Stimulated activated CD8-positive, alpha-beta memory T cell treated with anti-CD3 and anti-CD28 coated beads, Interleukin-2, amount 100 ng/mL, for 48 hours (primary cell): ENCODE measurements at places on chromosomes 5 and 9.
A peak's percentile ranks its signal among the peaks of the same experiment; 100 is the strongest.

DNA sequence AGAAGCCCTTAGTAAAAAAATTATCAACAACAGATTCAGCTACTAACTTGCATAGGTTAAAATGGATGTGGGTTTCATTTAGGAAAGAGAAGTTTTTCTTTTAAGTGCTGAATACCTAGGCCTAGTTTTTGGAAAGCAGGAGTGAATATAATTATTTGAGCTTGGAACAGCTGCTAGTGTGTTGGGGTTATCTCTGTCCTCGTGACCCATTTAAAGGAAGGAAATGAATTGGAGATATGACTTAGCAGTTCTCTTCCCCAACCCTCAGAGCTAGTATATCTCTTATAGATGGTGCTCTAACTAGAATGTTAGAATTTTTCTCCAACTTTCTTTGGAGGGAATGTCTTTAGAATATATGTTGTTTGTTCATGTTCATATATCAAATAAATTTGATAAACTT, 38.6 kb downstream of the ZNF366 start:
- no peak for DNase-seq

DNA sequence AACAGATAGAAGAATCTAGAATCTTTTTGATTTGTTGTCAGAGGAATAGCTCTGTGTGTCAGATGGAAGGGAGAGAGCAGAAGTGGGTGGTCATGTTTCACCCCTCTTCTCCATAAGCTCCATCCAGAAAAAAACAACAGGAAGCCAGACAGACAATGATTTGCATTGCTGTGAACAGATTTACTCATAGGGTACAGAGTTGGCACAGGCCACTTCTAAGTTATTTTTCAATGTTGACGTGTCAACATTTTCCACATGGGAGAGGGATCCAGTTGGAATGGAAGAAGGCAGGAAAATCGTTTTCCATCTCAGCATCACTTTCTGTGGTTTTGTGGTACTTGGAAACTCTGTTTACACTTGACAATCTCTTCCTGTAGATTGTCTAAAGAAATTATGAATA, 86.7 kb downstream of the INSYN2B start:
- no peak for DNase-seq

DNA sequence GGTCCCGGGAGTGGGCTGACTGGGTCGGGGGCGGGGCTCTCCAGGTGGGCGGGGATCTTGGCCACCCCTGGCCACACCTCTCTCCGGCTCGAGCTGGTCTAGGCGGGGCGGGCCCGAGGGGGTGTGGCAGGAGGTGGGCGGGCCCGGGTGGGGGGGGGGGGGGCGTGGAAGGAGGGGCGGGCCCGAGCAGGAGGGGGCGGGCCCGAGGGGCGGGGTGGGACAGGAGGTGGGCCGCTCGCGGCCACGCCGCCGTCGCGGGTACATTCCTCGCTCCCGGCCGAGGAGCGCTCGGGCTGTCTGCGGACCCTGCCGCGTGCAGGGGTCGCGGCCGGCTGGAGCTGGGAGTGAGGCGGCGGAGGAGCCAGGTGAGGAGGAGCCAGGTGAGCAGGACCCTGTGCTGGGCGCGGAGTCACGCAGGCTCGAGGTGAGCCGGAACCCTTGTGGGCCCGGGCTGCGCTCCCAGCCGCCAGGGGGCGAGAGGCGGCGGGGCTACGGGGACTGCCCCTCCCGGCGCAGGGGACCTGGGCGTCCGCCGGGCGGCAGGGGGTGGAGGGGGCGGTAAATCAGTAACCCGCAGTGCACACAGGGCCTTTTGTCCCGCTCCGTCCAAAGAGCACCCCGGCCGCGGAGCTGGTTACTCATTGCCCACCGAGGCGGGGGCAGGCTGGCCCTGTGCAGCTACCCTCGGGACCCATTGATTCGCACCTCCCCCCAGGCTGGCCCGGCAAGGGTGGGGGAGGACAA, at the start of gene FGFR4:
TSS of gene FGFR4 (plus strand) at position 262 of the 744 bp plus-strand sequence. CDS start 2,688 bp downstream, outside the sequence.
- peak; percentile 52 for DNase-seq

GRCh38 chr5:10989577-10990263, 228.7 kb upstream of the DAP start:
- no peak for DNase-seq
